ENCODE measurements at places on chromosomes 13 and 19. TPM values are rescaled to one million over a fixed set of nuclear protein-coding genes. Genes with fewer than 3 reads are reported as not detected.

The LCP1 gene
- 438 TPM for total RNA-seq

- no peaks in the 10 kb centered on the region for H3K27me3 ChIP-seq
- H3K27ac ChIP-seq, result no peak overlapping the region
- no peak overlapping the region for H3K4me3 ChIP-seq
- peaks cover 3% of the 10 kb centered on the region for H3K4me1 ChIP-seq
Measured at GRCh38 chr19:3068071-3068470, 5.8 kb upstream of the TLE5 start.

The PSG1 gene
- not detected for total RNA-seq

The GRK1 gene
- total RNA-seq, result not detected

The DHRS12 gene
- total RNA-seq, result 27.8 TPM
